ENCODE measurements at places on chromosomes 3 and 15.
A peak's percentile ranks its signal among the peaks of the same experiment; 100 is the strongest.

GRCh38 chr3:126644615-126645014 is 10.3 kb downstream of the TXNRD3 start:
- ATAC-seq, result no peak

GRCh38 chr15:74812533-74812932 is at the start of gene LMAN1L:
TSS of gene LMAN1L (plus strand) at chr15:74812835. CDS start at chr15:74812855, 20 bp downstream.
- ATAC-seq, result no peak

- ATAC-seq, result no peak
Measured at GRCh38 chr3:24316887-24317383, 177.7 kb downstream of the THRB start.

GRCh38 chr3:49466085-49466484 is 4.0 kb upstream of the DAG1 start:
- no peak for ATAC-seq

DNA sequence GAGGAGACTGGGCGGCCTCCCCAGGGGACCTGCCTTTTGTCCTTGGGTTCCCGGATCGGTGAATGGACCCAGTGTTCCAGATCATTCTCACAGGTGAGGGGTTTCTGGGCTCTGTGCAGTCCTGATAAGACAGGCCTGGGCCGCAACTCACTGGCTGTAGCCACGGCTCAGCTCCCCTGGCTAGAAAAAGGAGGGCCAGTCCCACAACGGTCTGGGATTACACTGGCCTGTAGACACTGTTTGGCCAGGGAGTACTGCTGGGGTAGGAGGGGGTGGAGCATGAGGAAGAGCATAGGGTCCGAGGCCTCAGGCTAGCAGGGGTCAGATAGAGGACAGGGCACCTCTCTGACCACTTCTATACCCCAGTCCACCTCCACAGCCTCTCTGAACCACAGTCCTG is 21.0 kb upstream of the TICRR start:
- no peak for ATAC-seq

DNA sequence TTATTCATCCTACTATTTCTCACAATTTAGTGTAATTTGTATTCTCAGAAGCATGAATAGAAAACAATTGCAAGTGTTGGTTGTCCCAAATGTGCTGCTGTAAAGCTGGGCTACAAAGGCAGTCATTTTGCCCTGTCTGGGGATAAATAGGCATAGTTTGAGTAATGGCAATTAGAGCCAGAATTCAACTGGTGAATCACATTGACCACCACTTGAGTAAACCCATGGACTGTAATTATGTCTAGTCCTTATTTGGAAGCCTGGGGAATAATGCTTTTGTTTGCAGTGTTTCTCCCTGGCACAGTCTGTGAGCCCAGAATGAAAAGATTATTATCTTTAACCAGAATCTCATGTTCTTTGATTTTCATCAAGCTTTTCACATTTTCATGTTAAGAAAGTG is 30.5 kb upstream of the CHL1 start:
- no peak for ATAC-seq

GRCh38 chr3:117400303-117400702 is 690.7 kb downstream of the TUSC7 start:
- ATAC-seq, result no peak

- ATAC-seq, result no peak
Measured at GRCh38 chr3:127009531-127009930, 26.6 kb downstream of the PLXNA1 start.

DNA sequence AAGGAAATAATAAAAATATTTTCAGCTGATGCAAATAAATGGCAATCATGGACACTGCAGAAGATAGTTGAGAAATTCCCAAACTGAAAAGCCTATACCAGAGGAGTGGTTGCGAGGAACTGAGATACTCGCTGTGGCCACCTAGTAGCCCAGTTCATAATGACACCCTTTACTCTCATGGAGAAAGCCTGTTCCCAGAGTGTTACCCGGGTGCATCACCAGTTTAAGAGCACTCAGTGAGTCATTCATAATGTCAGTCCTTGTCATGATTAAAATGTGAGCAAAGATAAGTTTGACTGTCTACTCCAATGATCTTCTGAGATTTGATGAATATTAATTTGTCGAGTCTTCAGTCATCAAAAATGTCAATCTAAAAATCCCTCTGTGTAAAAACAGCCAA is 138.4 kb upstream of the LRRC3B start:
- ATAC-seq, result no peak

DNA sequence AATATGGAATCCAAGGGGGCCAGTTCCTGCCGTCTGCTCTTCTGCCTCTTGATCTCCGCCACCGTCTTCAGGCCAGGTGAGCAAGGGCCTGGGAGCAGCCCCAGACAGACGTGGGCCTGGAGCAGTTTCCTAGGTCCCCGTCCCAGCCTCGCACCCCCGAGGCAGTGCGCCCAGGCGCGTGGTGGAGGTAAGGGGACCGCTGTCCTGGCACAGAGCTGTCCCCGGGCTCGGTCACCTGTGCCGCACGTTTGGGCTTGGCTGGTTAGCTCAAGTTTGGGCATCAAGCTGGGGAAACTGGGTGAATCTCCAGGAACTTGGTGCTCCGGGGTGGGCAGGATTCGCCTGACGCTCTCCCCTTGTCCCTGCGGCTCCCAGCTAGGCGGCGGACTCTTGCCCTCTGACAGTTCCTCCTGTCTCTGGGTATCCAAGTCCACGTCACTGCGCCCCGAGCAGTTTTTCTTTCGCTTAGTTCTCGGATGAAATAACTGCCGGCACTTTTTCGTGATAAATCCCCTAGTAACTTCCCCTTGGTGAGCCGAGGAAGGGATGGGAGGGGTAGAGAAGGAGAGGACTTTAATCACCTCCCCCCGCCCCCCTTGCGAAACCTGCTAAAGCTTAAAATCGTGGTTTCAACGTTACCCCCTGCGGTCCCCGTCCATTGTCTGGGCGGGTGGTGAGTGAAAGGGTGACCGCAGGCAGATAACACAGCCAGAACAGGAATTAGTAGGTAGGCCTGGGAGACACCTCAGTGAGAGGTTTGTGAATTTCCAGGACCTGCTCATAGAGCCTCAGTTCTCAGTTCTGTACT is 901 bp downstream of the ALCAM start:
- ATAC-seq, result peak; percentile 23

DNA sequence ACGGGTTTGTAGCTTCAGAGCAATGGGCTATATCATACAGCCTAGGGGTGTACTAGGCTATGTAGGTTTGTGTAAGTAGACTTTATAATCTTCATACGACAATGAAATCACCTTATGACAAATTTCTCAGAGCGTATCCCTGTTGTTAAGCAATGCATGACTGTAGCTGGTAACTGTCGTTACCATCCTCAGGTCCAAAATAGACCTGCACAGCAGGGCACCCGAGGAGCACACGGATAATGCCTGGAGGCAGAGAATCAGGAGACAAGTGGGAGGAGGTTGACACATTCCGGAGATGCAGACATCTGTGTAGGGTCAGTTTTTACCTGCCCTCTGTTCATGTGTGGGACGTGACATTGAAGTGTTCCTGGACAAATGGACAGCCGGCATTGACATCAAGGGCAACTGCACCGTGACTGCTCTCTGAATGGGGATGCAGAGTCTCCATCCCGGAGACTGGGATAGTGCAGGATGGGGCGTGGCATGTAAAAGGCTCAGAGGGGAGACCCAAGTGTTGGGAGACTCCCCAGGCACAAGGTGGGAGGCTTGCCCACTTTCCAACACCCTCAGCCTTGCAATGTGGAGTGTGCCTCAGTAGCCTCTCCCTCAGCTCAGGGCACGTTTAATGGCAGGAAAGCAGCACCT is 45.9 kb upstream of the PGPEP1L start:
- ATAC-seq, result no peak

GRCh38 chr3:58874795-58875194 is 175.0 kb downstream of the CFAP20DC start:
- peak; percentile 75 for ATAC-seq

DNA sequence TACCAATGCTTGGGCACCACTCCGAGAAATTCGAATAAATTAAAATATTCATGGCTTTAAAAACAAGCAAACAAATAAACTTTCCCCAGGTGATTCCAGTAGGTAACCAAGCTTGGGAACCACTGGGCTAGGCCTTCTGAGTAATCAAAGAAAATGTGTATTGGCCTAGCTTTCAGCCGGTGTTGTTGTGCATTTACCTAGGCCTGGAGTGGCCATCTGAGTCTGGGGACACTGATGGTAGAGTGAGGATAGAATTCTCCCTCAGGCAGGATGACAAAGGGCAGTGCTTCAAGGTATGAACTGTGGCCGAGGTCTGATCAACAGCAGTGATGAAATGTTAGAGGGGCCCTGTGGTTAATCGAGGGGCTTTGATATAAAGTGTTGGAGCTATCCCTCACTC is 440.5 kb downstream of the EPHB1 start:
- ATAC-seq, result no peak

DNA sequence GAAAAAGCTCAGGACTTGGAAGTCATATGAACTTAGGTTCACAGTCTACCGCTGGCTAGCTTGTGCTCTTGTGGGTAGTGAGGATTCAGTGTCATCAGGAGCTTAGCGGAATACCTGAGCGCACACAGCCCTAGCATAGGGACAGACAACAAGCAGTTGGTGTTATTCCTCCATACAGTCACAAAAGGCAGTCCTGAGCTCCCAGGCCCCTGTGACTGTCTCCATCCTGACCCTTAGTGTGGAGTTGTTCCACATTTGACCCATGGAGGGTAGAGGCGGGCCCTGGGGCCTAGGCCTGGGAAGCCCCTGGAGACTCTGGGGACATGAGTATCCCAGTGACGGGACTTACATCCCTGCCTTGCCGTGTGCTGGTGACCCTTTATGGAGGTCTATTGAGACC is 131.5 kb upstream of the PLXNA1 start:
- ATAC-seq, result no peak

DNA sequence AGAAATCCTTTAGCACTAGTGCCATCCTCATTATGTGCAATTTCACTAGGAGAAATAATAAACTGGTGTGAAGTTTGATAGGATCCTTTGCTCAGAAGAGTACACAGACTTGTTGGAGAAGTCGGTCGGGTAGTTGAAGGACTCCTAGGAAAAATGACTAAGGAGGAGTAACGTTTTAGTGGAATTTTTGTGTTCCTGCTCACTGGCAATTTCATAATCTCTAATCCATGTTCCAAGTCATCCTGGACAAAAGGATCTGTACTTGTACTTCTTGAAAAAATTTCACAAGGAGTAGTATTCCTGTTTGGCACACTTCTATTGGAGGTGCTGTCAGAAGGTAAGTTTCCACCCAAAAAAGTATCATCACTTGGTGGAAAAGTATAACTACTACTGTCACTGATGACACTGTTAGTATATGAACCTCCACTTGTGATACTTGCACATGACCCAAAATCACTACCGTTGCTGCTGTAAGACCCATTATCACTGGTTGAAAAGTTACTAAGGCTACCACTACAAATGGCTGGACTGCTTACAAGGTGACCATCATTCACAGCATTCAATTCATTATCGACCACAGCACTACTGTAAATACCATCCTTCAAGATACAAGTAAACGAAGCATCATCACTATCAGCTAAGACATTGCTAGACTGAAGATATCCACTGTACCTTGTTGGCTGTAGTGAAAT is 77.4 kb downstream of the NEDD4 start:
- peak; percentile 19 for ATAC-seq

DNA sequence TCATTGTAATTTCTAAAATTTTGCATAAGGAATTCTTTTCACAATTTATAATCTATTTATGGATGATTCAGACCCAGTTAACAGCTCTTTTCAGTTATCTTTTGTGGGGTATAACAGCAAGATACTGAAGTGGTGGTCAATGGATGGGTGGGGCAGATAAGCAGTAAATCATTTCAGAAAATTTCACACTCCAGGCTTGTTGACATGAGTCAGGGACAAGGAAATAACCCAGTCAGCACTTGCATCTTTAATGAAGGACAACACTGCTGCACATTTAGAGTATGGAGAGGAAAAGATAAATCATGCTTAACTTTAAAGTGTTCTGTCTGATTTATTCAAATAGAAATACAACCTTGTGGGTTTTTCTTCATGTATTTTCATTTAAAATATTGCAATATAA is 181.6 kb downstream of the ROBO1 start:
- ATAC-seq, result no peak

GRCh38 chr15:55515991-55516776 is 8.2 kb upstream of the DNAAF4 start:
- no peak for ATAC-seq

DNA sequence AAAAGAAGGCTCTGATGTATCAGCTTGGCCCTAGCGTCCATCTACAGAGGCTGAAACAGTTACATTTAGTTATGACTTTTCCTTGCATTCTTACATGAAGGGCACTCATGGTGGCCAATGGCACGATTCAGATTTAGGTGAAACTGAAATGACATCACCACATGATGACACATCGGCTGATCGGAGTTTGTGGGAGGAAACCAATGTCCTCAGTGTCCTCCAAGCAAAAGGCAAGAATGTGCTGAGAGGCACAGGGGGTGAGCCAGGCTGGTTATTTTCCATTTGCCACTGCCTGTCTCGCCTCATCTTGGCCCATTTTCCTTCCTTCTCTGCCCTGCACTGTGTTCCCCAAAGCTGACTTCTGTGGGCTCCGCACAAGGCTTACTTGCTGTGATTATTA is 34.4 kb downstream of the TARS3 start:
- ATAC-seq, result no peak

DNA sequence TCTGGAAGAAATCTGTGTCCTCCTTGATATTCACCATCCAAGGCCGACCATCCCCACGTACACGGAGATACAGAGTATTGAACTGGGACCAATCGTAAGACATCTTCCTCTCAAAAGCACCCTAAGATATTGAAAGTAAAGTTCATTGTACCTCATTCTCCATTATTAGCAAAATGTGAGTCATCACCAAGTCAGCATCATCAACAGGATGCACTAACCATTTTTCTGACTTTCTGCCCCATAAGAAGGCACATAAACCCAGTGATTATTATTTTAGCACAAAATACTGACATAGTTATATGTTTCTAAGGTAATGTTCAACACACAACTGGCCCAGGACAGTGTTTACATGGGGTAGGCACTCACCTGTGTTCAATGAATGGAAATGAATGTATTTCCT is 7.4 kb downstream of the NDUFAF1 start:
- no peak for ATAC-seq

DNA sequence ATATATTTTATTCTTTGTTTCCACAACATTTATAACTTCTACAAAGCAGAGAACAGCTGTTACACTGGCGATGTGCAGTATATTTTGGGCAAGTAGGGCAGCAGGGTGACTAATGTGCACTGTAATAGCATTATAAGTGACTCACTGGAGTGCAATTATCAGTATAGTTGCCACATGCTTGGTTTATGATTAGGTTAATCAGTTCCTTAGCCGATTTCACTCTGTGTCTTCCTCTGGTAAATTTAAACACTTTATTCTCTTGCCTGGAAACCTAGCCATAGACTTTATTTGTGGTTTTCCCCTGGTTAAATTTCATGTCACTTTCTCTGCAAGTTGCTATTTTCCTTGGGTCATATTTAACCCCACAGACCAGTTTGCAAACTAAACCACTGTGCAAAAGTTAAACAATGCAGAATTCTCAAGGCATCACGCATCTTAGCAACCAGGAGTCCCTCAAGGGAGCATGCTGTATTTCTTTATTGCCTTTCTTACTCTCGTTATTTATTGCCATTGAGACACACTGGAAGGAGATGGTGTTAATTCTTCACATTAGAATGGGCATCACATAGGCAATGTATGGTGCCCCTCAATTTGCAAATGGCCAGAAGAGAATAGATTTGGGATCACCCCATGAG is 690.2 kb upstream of the DPPA4 start:
- peak; percentile 90 for ATAC-seq

Data from SK-N-SH treated with all-trans-retinoic acid at 6 μM for 48 hours (cell line).